A549 treated with Hydrocortisone at 1 μM for 4 hours (cell line): ENCODE measurements at places on chromosomes 3 and 15. TPM values are rescaled to one million over a fixed set of nuclear protein-coding genes. Genes with fewer than 3 reads are reported as not detected.

Gene STRA6
- total RNA-seq, result 61.8 to 83.1 TPM (median 71.9 TPM) in 5 replicates

Gene CCR8
- total RNA-seq, result not detected in 5 replicates

Gene STAC
- 1.7 to 2.2 TPM (median 2.0 TPM) in 5 replicates for total RNA-seq

Gene LRRC49
- 3.8 to 5.3 TPM (median 5.0 TPM) in 5 replicates for total RNA-seq

Gene EFHB
- total RNA-seq, result 0.60 to 1.3 TPM (median 0.82 TPM) in 5 replicates

Gene PAQR5
- total RNA-seq, result 81.6 to 103 TPM (median 94.1 TPM) in 5 replicates

Gene TRIM59
- total RNA-seq, result 7.0 to 11.3 TPM (median 8.5 TPM) in 5 replicates

Gene SIN3A
- 21.9 to 33.9 TPM (median 29.7 TPM) in 5 replicates for total RNA-seq

Gene SYNM
- total RNA-seq, result 29.6 to 39.7 TPM (median 32.3 TPM) in 5 replicates

Gene UBA7
- 0.23 to 0.85 TPM (median 0.54 TPM) in 5 replicates for total RNA-seq

Gene CFAP92
- not detected in 5 replicates for total RNA-seq

Gene MYLK
- 13.0 to 23.4 TPM (median 13.8 TPM) in 5 replicates for total RNA-seq

Gene FOXL2NB
- 0.63 to 1.6 TPM (median 1.2 TPM) in 5 replicates for total RNA-seq

Gene CAMK1
- total RNA-seq, result 14.6 to 18.4 TPM (median 17.2 TPM) in 5 replicates

Gene SLC2A2
- not detected in 5 replicates for total RNA-seq

Gene ITIH4
- total RNA-seq, result 0.44 to 1.5 TPM (median 1.1 TPM) in 5 replicates
